ENCODE measurements at places on chromosomes 6 and 20. TPM values are rescaled to one million over a fixed set of nuclear protein-coding genes. Genes with fewer than 3 reads are reported as not detected.

The SNAP91 gene
- total RNA-seq: not detected

The TMEM151B gene
- not detected for total RNA-seq

The SEMG2 gene
- not detected for total RNA-seq

The TEAD3 gene
- 32.2 TPM for total RNA-seq

The ZBTB22 gene
- total RNA-seq: 27.6 TPM

The CNR1 gene
- 1.3 TPM for total RNA-seq

The LIME1 gene
- 3.9 TPM for total RNA-seq

The TNNC2 gene
- not detected for total RNA-seq

The BMP2 gene
- 26.6 TPM for total RNA-seq
